ENCODE measurements at places on chromosomes 11 and 22. TPM values are rescaled to one million over a fixed set of nuclear protein-coding genes. Genes with fewer than 3 reads are reported as not detected.

STK33 gene
- total RNA-seq: 5.9 TPM

AGBL2 gene
- 0.17 TPM for total RNA-seq

LIN7C gene
- total RNA-seq: 27.6 TPM

TSGA10IP gene
- total RNA-seq: under 0.01 TPM

TENM4 gene
- 5.5 TPM for total RNA-seq

ANGPTL5 gene
- not detected for total RNA-seq

HPS5 gene
- 13.1 TPM for total RNA-seq

GTSE1 gene
- total RNA-seq: 20.2 TPM
